ENCODE measurements at places on chromosomes 6 and 20.
A peak's percentile ranks its signal among the peaks of the same experiment; 100 is the strongest.

- DNase-seq, result no peak
Measured at GRCh38 chr6:164048840-164049516, 634.5 kb downstream of the QKI start.

- no peak for DNase-seq
Measured at GRCh38 chr20:50559856-50560638, 49.9 kb downstream of the PTPN1 start.

GRCh38 chr20:38181971-38182370 lies 16.9 kb upstream of the TGM2 start:
- no peak for DNase-seq

- DNase-seq, result no peak
Measured at GRCh38 chr6:166318649-166319600, 10.7 kb upstream of the PRR18 start.

DNA sequence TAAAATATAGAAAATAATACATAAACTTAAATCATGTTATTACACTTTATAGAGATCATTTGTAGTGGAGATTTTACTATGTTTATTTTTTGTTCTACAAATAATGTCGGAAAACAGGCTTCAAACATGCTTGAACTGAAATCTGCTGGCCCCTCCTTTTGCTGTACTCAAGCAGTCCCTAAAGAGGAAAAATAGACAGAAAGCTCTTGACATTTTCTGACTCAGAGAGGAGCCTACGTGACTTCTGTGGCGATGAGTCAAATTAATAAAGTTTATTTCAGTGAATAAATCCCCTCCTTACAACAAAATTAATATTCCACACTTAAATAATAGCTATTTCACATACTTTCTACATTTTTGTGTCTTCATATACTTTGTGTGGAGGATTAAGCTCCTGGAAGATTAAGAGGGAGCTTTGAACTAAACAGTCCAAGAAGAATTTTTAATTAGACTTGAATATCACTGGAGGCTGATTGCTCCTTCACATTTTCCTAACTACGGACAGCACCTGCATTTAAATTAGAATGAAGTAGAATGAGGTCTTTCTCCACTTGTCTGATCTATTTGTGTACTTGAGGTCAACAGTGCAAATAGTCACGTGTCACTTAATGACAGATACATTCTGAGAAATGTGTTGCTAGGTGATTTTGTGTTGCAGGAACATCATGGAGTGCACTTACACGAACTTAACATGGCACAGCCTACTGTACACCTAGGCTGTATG lies 1.7 kb upstream of the TREM1 start:
- DNase-seq, result no peak

GRCh38 chr20:33301192-33301930 lies 18.3 kb downstream of the BPIFB1 start:
- DNase-seq, result no peak

- peak; percentile 13 for DNase-seq
Measured at GRCh38 chr6:20334334-20334733, 67.3 kb upstream of the E2F3 start.

DNA sequence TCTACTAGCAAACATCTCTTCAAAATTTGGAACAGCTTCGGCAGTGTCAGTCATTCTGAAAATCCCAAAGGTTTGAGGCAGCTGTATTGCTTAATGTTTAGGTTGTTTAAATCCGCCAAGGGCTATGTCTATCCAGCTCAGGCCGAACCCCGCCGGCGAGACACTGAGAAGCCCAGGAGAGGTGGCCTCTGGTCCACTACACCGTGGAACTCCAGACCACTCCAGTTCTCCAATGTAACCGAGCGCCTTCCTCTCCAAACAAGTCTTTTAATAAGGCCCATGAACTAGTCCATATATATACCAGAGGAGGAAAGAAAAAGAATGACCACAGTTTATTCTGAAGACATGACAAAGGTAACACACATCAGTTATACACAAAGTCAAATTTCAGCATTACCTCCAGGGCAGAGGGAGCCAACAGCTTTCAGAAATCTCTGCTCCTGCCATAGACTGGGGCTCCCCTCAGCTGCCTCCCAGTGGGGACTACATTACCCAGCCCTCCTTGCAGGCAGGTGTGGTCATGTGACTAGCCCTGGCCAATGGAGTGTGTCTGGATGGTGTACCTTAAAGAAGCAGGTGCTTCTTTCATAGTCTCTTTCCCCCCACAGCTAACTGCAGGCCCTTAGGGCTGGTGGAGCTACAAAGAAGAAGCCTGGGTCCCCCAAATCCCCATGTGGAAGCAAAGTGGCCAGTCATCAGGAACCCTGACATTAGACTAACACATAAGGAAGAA lies at the start of gene RAMACL:
TSS of gene RAMACL (minus strand) at position 255 of the 733 bp plus-strand sequence. CDS start at position 54, 201 bp downstream.
- peak; percentile 24 for DNase-seq

GRCh38 chr6:14412026-14412425 lies 294.5 kb downstream of the CD83 start:
- no peak for DNase-seq

- peak; percentile 73 for DNase-seq
Measured at GRCh38 chr6:32622545-32623401, 14.4 kb upstream of the HLA-DQA1 start.

GRCh38 chr6:90139272-90139817 lies 157.3 kb downstream of the BACH2 start:
- no peak for DNase-seq

DNA sequence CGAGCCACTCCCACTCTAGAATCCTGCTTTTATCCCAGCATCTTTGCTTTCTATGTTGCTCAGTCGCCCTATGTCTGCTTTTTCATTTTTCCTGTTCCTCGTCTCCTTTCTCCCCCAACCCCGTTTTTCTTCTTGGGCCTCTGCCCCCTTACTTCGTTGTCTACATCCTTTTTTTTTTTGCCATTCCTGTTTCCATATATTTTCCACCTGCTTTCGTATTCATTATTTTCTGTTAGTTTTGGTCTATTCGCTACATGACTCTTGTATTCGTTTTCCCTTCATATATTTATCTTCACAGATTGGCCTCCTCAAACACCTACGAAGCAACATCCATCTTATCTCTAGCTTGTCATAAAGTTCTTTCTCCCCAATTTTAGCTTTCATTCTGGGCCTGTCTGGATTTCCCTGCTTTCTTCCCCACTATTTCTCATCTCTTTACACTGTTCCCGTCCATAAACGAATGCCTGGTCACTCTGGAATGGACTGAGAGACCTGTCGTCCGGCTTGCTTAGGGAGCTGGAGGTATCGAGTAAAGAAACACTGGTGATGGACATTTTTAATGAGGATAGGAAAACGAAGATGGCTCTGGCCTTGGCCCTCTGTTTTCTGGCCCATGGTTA lies 915 bp downstream of the PRRC2A start:
- DNase-seq, result no peak

DNA sequence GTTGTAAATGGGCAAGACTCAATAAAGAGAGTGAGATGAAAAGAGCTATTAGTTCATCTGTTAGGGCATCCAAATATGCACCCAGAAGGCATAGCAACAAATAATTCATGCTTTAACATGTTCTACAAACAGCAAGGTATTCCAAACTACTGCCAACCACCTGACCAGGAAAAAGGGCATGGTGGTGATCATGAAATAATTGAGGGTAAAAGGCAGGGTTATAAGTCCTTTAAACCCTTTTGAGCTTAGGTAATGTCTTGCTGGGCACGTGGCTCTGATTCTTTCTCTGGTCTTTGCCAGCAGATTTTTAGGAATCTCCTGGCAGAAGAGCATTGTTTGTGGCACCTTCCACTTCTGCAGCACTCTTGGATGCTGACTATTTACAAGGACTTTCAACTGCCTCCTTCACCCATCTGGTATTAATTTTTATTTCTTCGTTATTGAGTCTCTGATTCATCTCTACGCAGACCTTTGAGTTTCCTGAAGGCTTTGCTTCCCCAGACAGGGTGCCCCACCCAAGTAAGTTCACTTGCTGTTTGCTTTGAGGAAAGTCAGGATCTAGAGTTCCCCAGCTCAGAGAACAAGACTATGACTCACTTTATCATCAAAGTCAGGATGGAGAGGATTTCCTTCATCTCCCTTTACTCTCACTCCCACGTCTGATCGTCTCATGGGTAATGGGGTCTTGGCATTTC lies 83.4 kb upstream of the NEDD9 start:
- peak; percentile 25 for DNase-seq
